ENCODE measurements at places on chromosomes 1 and 21.

- no peak for DNase-seq
Measured at GRCh38 chr21:24395320-24395923, 1211.9 kb downstream of the MRPL39 start.

GRCh38 chr1:237058470-237058869 lies 16.5 kb downstream of the RYR2 start:
- DNase-seq: no peak

DNA sequence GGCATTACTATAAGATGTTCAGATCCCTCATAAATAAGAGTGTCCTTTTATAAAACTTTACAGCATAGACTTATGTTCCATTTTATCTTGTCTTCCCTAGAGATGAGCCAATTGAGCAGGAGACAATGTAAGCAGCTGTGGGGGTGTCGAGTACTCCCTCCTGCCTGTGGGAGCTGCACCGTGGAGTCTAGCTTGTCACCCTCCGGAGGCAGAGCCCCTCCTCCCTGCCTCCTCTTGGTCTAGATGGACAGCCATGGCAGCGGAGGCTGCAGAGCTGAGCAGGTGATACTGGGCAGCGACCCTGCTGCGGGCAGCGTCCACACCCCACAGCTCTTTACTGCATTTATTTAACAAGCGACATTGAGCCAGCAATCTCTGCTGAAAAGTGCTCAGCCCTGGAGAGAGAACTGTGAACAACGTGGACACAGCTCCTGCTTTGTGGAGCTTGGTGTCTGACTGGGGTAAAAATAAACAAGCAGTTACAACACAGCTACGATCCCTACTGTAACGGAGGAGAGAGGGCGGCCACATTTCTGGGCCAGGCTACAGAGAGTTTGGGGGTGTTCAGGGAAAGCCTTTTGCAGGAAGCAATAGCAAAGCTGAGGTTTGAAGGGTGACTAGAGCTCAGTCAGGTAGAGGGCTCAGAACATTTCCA lies 12.8 kb upstream of the KIF21B start:
- DNase-seq: no peak

- DNase-seq: no peak
Measured at GRCh38 chr1:24416666-24417391, 1.2 kb downstream of the NIPAL3 start.

DNA sequence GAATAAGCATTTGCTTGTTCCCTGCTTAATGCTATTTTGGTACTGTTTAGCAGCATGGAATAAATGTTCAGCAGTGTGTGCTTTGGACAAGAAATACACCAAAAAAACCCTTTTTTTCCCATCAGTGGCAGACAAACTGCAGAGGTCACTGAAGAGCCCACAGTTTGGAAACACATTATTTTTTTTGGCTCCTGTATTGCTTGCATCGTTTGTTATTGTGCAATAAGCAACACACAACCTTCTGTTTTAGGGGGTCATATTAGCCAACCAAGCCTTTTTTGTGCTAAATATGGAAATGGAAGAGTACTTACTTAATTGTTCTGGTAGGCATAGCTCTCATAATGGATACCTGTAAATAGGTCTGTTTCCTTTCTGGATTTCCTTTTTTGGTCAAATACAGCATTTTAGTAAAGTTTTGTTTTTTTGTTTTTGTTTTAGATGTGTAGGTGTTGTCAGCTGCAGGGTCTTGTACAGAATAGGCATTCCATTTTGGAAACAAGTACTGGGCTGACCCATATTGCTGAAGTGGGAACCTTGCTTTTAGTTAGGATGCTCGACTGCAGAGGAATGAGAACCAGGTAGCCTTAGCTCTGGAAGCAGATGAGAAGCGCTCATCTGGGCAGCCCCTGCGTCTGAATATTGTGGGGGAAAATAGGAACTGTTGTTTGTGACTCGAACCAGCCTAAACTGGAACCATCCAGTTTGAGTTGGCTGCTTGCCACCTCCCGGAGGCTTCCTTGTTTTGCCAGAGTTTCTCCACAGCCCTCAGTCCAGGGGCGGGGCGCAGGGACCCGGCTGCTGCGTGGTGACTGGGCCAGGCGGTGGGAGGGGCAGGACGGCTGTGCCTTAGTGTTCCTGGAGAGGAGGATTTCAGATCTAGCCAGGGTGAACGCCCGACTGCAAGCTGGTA lies 38.4 kb downstream of the SPEN start:
- DNase-seq: no peak

- no peak for DNase-seq
Measured at GRCh38 chr1:176193023-176193422, 14.1 kb downstream of the COP1 start.

- DNase-seq: no peak
Measured at GRCh38 chr1:53641481-53642214, 97.3 kb downstream of the GLIS1 start.

DNA sequence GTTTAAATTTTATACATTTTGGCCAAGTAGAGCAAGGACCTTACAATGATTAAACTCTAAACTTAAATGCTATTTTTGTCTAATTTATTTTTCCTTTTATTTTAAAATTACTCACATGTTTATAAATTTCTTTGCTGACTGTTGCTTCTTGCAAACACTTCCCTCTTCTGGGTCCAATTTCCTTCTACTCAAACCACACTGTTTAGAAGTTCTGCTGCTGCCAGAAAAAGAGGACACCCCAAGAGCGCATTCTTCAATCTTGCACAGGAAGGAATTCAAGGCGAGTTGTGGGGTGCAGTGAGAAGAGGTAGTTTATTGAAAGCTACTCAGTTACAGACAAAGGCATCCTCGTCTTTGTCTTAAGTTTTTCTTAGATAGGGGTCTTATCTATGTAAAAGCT lies 88.5 kb upstream of the NEK7 start:
- DNase-seq: no peak

- no peak for DNase-seq
Measured at GRCh38 chr1:228846952-228847351, 111.7 kb downstream of the RHOU start.

DNA sequence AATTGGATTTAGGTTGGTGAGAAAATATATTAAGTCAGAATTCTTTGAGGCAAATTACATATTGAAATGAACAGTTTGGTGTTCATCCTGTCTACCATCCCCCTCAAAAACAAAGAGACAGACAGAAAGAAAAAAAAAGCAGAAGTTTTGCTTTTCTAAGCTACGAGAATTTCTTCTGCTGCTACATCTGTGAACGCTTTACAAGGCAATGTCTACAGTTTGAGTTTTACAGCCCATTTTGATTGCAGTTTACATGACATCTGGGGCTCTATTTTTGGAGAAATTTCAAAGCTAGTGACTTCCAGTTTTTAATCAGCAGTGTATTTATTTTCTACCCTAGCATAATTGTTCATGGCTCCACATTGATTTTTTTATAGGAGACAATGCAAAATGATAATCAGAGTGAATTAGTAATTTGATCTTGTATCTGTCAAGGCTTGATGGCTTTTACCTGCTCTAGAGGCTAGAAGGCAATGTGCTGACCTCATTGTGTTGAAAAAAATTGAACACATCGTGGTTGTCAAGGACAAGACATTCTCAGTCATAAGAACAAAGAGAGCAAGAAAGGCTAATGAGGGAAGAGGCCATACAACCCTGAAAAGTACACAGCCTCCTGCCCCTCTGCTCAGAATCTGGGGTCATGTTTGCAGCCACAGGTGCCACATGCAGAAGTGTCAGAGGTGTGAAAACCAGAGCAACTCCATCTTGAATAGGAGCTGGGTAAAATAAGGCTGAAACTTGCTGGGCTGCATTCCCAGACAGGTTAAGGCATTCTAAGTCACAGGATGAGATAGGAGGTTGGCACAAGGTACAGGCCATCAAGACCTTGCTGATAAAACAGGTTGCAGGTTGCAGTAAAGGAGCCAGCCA lies 201.0 kb upstream of the CAMK1G start:
- DNase-seq: no peak

DNA sequence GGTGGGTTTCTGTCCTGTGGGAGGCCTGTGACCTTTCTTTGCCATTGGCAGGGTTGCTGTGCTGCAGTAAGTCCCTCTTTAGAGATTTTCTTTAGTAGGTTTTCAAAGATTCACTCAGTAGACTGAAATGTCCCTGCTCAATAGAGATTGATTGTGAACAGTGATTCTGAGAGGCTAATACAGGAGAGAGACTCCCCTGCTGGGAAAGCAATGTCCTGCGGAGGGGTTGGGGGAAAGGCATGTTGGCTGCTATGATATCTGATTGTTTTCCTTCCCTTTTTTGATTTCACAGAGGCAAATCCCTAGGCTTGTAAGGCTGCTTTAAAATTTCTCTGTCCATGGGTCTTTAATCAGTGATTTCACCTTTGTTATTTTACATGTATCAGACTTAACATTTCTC lies 589.9 kb downstream of the ADGRL2 start:
- no peak for DNase-seq

- no peak for DNase-seq
Measured at GRCh38 chr1:244019982-244020485, 31.0 kb upstream of the ZBTB18 start.

GRCh38 chr1:234840253-234840652 lies 230.3 kb upstream of the IRF2BP2 start:
- DNase-seq: no peak

- DNase-seq: no peak
Measured at GRCh38 chr1:42938645-42939615, 19.7 kb downstream of the SLC2A1 start.

DNA sequence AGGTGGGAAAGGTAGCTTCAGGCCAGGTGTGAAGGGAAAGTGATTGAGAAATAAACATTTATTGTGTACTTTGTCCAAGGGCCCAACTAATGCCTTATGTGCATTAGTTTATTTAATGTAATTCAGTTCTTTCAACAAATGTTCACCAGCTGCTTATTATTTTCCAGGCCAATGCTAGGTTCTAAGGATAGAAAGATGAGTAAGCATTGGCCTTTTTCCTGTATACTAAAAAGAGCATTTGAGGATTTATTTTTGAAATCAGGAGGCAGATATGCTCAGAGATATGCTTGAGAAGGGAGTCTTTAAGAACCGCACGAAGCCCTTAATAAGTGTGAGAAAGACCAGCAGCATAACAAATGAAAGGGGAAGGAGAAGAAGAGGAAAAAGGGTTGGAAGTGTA lies 32.0 kb downstream of the CLCA1 start:
- DNase-seq: no peak

GRCh38 chr1:234743791-234744611 lies 134.0 kb upstream of the IRF2BP2 start:
- no peak for DNase-seq

DNA sequence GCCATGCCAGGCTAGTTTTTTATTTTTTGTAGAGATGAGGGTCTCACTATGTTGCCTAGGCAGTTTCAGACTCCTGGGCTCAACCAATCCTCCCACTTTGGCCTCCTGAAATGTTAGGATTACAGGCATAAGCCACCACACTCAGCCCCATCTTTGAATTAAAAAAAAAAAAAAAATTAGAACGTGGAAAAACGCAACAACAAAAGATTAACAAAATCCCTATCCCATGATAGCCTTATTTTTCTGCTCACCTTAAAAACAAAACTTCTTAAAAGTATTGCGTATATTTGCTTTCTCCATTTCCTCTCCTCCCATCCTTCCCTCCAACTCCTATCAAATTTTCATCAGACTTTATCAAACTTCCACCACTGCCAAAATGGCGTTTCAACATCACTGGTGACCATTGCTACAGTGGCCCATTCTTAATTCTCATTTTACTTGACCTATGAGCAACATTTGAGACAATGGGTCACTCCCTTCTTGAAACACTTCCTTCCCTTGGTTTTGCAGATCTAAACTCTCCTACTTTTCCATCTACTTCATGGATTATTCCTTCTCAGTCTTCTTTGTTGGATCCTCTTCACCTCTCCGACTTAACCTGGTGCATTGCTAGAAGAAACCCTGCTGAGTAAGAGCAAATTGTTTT lies 579 bp upstream of the ZNF684 start:
- no peak for DNase-seq

- DNase-seq: no peak
Measured at GRCh38 chr1:84452436-84452835, 26.6 kb upstream of the RPF1 start.

DNA sequence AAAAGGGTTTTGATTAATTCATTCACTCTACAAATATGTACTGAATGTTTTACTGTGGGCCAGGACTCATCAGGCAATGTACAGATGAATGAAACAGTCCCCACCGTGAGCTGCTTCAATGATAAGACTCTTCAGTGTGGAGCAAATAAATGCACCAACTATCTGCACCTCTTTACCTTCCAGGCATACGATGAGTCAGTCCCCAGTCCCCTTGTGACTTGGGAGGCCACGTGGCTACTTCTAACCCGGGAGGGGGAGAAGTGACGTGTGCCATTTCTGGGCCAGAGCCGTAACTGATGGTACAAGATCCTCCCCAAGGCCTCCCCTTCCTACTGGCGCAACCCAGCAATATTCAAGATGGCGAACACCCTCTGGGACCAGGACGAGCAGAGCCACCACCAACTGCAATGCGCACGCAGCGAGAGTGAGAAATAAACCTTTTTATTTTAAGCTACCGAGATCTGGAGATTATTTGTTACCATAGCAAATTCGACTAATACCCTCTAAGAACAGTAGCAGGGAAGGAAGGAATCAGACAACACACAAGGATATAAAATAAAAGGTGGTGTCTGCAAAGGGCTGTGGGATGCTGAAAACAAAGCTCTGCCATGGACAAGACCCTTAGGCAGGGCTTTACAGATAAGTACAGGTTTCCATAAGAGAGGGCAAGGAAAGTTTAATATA lies 74.5 kb downstream of the NPHP4 start:
- no peak for DNase-seq

DNA sequence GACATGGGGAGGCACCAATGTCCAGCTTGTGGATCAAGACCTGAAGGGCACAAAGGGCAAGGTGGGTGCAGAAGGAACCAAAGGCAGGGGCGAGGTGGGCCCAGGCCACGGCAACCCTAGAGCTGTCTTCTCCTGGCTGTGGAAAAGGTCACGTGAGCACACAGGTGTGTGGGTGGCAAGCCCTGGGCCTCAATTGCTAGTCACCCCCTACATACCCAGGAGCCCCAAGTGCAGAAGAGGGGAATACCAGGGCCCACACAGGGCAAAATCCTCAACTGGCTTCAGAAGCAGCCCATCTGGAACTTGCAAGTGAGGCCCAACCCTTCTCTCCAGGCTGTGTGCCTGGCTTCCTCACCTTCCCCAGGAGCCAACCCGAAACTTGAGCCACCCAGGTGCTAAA lies 25.6 kb downstream of the ZBTB17 start:
- peak; percentile 53 for DNase-seq

- no peak for DNase-seq
Measured at GRCh38 chr1:229155472-229155871, 115.4 kb upstream of the RAB4A start.

DNA sequence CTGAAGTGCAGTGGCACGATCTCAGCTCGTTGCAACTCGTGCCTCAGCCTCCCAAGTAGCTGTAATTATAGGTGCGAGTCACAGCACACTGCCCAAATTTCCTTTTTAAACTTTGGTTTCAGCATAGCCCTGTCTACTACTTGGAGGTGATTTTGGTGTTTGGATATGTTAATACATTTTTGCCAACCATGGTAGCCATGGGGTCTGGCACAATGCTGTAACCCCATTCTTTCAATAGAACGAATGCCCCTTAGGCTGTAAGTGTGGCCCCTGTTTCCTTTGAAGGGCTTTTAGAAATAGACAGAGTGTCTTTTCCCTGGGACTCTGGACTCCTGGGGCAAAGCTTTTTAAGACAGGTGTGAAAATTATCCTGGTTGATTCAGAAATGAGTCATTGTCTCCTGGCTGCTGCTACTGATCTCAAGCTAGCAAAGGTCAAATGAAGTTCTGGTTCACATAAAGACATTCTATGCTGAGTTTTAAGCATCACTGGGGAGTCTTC lies 141.1 kb upstream of the RUNX1 start:
- DNase-seq: no peak
